Stimulated activated naive CD8-positive, alpha-beta T cell treated with anti-CD3 and anti-CD28 coated beads, Interleukin-15, amount 100 ng/mL, for 72 hours (primary cell): ENCODE measurements at places on chromosomes 4 and X.

DNA sequence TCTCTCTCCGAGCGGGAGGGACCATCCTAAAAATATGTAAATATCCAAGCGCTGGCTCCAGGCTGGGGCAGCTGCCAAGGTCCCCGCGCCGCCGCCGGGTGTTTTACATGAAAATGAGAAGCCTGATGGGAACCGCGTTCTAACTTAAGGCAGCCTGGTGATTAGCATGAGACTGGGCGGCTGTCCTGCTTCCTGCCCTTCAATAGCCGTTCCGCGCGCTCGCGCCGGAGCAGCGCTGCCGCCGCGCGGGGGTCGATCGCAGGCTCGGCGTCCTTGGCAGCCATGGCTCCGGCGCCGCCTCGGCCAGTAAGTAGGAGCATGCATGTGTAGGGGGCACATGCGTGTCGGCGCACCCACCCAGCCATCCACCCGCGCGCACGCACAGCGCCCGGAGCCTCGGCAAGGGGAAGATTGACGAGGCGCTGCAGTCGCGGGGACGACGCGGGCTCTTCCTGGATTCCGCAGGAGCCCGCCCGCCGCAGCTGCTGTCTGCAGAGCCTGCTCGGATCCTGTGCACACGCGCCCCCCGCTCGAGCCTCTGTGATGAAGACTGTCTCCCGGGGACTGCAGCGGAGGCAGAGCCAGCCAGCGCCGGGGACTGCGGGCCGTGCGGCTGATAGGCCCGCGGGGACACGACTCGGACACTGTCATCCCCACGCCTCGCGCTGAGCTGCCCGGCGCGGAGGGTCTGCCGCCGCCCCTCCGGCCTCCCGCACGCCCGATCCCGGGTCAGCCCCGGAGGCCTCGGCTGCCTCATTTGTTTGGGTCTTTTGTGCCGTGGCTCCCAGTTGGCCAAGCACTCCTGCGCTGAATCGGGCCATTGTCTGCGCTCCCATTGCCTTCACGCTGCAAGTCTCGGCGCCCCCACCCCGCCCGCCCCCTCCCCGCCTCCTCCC is 734 bp downstream of the STOX2 start:
- DNase-seq, result peak; percentile 12

DNA sequence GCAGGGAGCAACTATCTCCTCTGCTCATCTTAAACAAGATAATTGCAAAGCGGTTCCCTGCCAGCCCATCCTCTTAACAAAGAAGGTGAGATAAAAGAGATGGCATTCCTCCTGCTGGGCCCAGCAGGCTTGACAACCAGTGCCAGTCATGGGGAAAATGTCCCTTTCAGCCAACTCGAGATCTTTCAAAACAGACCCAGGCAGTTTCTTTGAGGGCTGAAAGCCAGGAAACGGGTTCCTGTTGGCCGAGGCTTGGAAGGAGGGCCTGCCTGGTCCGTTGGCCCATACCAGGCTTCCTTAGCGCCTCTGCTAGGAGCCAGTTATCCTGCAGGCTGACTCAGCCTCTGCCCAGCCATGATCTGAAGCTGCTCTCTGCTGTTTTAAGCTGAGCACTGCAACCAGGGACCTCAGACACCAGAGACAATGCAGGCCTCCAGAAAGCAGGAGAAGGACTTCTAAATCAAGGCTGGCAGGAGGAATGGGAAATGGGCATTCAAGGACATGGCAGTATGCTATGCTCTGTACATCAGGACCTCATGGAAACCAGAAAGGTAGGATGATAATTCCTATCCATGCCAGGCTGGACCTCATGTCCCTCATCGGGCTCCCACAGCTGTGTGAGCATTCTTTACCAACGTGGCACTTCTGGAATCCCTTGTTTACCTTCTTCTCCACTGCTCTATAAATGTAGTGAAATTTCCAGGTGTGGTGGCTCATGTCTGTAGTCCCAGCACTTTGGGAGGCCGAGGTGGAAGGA is 42.4 kb upstream of the SLC2A9 start:
- DNase-seq, result no peak

- DNase-seq, result no peak
Measured at GRCh38 chrX:148904421-148905111, 404.1 kb downstream of the AFF2 start.

DNA sequence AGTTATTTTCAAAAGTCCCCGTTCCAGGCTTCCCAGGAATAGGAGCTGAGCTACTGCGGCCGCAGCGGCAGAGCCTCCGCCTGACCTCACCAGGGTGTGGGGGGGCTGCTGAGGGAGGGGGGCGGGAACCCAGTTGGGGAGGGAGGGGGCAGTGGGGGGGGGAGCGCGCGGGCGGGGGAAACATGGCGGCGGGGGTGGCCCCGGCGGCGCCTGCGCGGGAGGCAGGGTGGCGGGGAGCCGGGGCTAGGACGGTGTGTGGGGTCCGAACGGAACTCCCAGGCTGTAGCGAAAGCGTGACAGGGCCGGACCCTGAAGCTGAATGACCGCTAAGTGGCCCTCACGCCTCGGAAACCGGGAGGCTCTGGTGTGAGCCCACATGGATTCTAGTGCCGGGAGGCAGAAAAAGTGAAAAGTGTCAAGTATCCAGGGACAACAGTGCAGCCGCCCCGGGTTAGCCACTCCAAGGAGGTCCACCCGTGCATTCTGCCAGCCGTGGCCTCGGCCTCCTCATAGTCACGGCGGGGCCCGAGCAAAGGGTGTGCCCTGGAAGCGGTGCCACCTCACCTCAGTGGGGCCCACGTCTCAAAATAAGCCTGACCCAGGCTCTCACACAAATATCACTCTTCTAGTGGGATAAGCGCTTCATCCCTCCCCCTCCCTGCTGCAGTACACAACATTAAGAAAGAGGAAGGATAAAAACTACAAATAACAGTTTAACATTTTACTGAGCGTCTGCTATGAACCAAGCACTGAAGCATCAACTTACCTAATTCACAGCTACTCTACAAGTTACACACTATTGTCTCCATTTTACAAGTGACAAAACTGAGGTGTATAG is at the start of gene KLHL13:
Gene KLHL13 (minus strand): TSS at position 98 of the 838 bp plus-strand sequence. CDS start 88,337 bp downstream, outside the sequence.
- peak; percentile 3 for DNase-seq

DNA sequence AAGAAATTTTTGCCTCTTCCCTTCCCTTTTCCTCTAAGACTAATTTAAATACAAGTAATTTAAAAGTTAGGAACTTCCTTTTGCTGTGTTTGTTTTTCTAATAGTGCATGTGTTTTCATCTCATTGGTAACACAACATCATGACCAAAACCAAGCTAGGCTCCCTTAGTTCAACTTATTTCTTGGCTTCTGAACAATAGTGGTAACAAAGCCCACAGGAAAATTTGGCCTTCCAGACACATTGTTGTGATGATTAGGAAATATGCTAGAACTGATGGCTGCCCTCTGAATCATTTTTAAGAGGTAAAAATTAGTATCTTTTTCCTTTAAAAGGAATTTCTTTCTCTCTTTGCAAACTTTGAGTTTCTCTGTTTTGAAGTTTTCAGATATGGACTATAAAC is 25.5 kb upstream of the TEC start:
- no peak for DNase-seq

GRCh38 chrX:29746326-29746725 is 469.0 kb upstream of the MAGEB2 start:
- no peak for DNase-seq

- DNase-seq, result no peak
Measured at GRCh38 chr4:102678695-102679335, 82.0 kb downstream of the MANBA start.

DNA sequence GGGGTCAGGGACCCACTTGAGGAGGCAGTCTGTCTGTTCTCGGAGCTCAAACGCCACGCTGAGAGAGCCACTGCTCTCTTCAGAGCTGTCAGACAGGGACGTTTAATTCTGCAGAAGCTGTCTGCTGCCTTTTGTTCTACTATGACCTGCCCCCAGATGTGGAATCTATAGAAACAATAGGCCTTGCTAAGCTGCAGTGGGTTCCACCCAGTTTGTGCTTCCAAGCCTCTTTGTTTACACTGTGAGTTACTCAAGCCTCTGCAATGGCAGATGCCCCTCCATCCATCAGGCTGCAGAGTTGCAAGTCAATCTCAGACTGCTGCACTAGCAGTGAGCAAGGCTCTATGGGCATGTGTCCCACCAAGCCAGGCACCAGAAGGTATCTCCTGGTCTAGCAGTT is 158.1 kb downstream of the DTHD1 start:
- no peak for DNase-seq

GRCh38 chrX:37802028-37802427 is 22.2 kb downstream of the CYBB start:
- no peak for DNase-seq

GRCh38 chr4:110681381-110681780 is 58.5 kb upstream of the PITX2 start:
- DNase-seq, result no peak

GRCh38 chrX:3181846-3182245 is 140.6 kb downstream of the ARSF start:
- no peak for DNase-seq

GRCh38 chrX:18424482-18425198 is 768 bp upstream of the CDKL5 start:
- DNase-seq, result peak; percentile 31

GRCh38 chr4:58219179-58219578 is 1109.0 kb upstream of the IGFBP7 start:
- no peak for DNase-seq

DNA sequence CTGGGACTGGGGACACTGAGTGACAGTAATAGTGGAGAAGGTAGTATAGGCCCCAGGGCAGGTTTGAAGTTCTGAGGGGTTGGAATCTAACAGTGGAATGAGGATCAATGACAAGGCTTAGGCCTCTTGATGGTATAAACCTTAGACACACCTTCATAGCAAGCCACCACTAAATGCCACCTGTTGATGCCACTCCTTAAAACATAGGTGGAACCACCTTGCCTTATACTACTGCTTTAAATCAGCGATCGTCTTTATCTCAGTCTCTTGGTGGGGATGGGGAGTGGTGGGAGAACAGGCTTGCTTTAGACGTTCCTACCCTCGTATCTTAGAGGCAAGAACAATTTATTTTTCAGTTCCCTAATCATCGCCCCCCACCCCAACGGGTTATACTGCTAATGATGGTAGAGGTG is 1.2 kb downstream of the RAB33B start:
- DNase-seq, result no peak

- DNase-seq, result no peak
Measured at GRCh38 chrX:39982948-39983347, 114.8 kb downstream of the BCOR start.

DNA sequence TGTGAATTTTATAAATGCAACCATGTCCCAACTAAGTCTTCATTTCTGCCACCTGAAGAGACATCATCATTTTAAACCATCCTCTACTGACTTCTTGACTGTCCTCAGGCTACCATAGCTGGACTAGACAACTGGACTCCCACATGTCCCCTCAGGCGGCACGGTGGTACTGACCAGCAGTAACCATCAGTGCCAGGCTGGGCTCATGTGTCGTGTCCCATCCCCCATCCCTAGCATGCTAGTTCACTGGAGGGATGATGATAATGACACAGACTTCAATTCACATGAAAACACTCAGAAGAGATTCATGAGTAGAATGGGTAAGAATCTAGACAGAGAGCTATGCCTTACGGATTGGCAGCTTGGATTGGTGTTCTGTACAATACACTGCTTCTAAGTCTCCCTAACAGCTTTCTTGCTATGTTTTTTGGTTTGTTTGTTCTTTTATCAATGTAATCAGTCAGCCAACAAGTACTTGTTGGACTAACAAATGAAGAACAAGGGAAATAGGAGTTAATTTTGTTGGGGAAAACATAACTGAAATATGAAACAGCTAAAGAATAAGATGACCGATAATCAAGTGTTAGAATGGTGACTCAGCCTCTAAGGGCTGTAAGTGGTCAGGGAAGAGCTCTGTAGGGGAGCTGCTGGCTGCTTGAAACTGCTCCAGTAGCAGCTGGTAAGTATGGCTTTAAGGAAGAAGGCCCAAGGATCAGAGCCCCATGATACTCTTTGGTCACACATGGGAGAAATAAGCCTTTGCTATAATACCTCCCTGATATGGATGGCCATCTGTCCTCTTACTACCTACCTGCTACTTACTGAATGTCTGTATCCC is 10.3 kb downstream of the ZDHHC9 start:
- DNase-seq, result no peak

GRCh38 chrX:17359500-17359899 is 15.5 kb upstream of the NHS start:
- no peak for DNase-seq

GRCh38 chr4:109721033-109721432 is 8.8 kb downstream of the PLA2G12A start:
- no peak for DNase-seq

DNA sequence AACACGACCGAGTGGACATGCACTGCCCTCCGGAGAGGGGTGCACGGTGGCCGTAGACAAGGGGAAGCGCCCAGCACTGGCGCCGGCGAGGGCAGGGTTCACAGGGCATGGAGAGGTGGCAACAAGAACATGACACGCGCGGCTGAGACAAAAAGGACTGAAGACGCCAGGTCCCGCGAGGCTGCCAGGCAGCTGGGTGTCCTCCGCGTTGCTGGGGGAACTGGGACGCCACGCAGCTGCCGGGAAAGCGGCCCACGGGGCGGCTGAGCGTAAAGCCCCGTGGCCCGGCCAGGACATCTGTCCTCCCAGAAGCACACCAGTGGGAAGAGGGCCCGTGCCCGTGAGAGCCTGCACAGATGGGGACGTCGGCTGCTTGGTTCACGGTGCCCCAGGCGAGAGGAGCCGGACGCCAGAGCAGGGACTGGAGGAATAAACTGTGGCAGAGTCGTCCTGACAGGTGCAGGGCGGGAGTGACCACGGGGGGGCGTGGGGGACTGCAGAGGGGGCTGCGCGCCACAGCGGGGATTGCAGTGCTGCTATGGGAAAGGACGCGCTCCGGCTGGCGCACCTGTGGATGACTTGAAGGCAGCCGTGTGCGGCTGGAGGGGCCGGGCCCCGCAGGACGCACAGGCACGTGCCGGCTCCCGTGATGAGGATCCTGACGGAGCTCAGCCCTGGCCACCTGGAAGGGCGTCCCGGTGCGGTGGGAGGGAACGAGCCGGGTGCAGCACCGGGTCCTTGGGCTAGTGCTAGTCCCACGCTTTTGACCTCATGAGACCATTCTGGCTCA is 32.1 kb upstream of the GTPBP6 start:
- DNase-seq, result no peak

DNA sequence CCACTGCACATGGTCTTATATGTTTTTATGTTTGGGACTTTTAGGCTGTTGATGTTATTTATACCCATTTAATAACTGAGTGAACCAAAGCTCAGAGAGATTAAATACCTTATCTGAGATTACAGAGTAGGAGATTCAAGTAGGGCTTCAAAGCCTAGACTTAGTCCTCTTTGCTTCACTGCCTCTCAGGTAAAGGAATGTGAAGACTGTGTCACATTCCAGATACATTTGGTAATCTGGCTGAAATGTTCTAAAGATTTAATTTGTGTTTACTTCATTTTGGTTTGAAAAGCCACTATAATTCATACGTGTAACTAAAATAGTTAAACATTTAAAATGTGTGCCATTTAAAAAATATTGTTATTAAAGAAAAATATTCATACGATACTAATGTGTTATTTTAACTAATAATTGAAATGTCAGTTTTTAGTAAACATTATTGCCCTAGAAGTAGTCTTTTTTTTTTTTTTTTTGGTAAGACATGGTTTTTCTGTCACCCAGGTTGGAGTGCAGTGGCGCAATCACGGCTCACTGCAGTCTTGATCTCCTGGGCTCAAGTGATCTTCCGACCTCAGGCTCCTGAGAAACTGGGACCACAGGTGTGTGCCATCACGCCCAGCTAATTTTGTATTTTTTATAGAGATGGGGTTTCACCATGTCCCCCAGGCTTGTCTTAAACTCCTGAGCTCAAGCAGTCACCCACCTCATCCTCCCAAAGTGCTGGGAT is 54.3 kb downstream of the WWC2 start:
- DNase-seq, result no peak

- DNase-seq, result no peak
Measured at GRCh38 chr4:166252487-166253402, 379.7 kb downstream of the TLL1 start.
